ENCODE measurements at places on chromosomes 6 and 20.

GRCh38 chr6:4649728-4650127, 126.5 kb upstream of the CDYL start:
- no peak for DNase-seq

DNA sequence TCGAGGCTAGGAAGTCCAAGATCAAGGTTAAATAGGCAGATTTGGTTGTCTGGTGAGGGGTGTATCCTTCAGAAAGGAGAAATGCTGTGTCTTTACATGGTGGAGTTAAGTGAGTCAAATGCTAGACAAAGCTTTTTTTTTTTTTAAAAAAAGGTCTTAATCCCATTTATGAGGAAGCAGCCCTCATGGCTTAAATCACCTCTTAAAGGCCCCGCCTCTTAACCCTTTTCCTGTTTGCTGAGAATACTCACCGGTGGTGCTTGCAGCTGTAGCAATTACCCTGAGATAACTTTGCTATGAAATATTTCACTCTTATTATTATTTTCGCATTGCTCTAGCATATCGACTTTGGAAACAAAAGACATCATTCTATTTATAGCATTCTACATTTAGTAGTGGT, 30.8 kb downstream of the FBXO30 start:
- DNase-seq: no peak

GRCh38 chr6:35183935-35184334, 29.8 kb upstream of the SCUBE3 start:
- DNase-seq: no peak

DNA sequence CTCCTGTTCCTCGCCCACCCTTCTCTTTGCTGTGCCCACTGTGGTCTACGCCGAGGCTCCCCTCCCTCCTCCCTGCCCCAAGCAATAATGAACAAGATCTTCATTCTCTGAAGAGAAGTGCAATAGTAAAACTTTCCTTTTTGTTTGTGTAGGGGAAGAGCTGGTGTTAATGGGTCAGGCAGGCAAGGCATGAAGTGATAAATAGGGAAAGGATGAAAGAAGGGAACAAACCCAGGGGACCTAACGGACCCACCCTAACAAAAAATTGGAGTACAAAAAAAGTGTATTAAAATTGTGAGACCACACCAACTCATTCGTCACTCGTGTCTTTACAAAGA, 66.9 kb downstream of the ZBTB2 start:
- DNase-seq: no peak

- DNase-seq: no peak
Measured at GRCh38 chr20:60905919-60906318, 346.1 kb upstream of the CDH4 start.

GRCh38 chr6:15387118-15387517, 141.2 kb downstream of the JARID2 start:
- no peak for DNase-seq

DNA sequence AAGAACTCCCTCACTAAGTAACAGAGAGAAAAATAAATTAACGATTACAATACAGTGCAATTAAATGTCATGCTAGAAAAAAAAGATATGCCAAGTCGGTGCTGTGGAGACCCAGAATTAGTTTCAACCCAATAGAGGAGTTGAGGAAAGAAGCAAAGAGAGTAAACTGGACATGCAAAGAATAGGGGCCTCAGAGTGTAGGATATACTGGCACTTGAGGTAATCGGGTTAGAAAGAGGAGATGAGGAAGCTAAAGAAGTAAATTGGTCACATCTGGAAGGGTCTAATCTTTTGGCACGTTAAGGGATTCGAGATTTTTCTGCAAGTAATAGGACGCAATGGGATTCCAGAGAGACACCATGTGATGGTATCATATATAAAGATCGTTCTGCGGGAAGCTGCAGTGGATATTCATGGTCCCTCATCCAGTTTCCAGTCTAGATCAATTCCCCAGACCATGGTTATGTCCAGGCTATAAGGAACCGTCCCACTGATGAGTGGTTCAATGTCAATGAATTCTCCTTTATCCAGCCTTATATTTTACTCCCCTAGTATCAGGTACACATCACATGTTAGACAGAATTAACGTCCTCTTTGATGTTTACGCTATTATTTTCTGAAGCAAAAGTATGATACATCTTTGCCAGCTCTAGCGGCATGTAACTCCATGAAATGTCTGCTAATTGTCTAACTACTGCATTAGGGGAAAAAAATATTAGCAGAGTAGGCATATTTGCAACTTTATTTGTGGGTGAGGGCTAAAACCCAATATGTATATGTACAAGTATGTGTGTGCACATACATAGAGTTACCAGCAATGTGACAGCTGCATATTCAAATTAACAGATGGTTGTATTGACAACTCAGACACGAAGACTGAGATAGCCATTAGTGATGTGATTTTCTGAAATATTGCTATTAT, 1.1 kb upstream of the TBC1D32 start:
- DNase-seq: no peak

- no peak for DNase-seq
Measured at GRCh38 chr6:34644716-34645115, 51.9 kb downstream of the ILRUN start.

DNA sequence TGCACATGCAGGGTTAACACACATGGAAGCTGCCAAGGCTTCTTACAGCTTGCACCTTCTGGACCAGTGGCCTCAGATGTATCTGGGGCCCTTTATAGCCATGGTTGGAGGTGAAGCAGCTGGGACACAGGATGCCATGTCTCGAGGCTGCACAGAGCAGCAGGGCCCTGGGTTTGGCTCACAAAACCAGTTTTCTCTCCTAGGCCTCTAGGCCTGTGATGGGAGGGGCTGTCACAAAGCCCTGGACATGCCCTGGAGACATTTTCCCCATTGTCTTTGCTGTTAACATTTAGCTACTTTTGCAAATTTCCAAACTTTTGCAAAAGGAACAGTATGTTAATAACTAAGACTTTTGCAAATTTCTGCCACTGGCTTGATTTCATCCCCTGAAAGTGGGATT, 18.2 kb upstream of the GSTA1 start:
- no peak for DNase-seq

DNA sequence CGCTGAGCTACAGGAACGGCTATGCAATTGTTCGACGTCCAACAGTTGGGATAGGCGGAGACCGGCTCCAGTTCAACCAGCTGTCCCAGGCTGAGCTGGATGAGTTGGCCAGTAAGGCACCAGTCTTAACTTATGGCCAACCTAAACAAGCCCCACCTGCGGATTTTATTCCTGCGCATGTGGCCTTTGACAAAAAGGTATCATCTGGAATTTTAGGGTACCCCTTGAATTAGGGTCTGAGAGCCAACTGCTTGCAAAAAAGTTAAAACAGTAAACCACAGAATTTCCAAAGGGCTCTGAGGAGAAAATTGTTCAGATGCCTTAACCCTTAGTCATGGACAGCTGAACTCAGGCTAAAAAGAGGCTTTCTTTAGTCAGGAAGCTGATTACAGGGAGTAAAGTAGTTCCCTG, 3.8 kb downstream of the EFHC1 start:
- DNase-seq: no peak

GRCh38 chr6:33114406-33114805, 38.6 kb downstream of the HLA-DPB1 start:
- DNase-seq: no peak

DNA sequence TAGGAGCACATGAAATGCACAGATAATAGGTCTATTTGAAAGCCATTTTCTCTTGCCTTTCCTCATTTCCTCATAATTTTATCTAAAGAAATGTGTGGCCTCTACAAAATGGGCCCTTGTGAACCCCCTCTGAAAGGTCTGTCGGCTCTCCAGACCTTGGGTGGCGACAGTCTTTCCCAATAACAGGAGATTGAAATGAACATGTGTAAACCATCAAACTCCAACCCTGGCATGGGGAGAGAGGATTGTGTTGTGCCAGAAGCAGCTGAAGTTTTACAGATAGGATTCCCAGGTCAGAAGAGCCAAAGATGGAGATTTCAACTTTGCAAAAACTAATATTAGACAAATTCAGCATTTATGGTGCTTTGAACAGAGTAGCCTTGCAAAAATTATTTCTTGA, 277.1 kb upstream of the ECI2 start:
- DNase-seq: no peak

GRCh38 chr6:106446287-106446885, 85.9 kb downstream of the CRYBG1 start:
- DNase-seq: no peak

- no peak for DNase-seq
Measured at GRCh38 chr6:152124429-152125074, 317.1 kb downstream of the ESR1 start.

- DNase-seq: no peak
Measured at GRCh38 chr20:1324598-1325172, 4.3 kb downstream of the SDCBP2 start.

GRCh38 chr6:30687659-30688431, 1.4 kb upstream of the PPP1R18 start:
- no peak for DNase-seq

DNA sequence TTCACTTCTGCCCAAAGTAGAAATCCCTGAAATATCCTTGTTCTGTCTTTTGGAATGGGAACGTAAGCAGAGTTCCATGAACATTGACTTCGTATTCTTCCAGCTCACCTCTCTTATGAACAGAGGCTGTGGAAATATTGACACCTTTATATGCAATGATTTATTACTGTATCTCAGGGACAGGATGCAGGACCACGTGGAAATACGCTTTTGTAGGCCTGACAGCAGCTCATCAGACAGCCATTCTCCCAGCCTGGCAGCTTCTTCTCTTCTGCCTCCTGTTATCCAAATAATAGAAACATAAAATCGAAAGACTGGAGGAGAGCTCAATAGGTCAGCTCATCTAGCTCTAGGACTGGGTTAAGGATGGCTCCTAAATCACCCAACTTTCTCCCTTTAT, 106.2 kb upstream of the DTNBP1 start:
- no peak for DNase-seq

DNA sequence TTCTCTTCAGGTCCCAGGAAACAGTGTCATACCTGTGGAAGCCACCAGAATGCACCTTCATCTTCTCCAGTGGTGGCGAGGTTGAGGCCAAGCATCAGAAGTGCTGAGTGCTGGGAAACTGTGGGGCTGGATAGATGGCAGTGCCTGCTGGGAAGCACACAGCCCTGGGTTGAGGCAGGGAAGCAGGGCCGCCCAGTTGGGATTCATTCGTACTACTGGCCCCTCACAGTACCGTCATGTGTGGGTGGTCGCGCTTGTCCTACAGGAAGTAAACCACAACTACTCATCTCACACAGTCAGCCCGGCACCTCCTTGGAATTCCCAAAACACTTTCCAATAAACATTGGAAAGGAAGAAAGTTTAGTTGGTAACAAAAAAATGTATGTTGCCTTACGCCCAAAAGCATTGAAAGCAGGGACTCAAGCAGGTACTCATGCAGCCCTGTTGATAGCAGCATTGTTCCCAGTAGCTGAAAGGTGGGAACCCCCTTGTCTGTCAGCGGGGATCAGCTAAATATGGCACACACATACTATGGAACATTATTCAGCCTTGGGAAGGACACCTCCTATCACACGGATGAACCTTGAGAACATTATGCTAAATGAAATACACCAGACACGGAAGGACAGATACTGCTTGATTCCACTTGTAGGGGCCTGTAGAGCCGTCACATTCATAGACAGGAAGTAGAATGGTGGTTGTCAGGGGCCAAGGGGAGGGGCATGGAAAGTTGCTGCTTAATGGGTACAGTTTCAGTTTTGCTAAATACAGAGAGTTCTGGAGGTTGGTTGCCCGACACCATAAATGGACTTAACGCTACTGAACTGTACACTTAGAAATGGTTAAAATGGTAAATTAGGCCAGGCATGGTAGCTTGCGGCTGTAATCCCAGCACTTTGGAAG, 162.7 kb downstream of the MTHFD1L start:
- no peak for DNase-seq

GRCh38 chr20:63072991-63073737, 66.4 kb upstream of the BHLHE23 start:
- DNase-seq: no peak

Data from stimulated activated CD8-positive, alpha-beta memory T cell treated with anti-CD3 and anti-CD28 coated beads, Interleukin-2, amount 100 ng/mL, for 1 hour (primary cell).